Amygdala (tissue), 56 donors: ENCODE measurements at places on chromosomes 13 and 19.

GRCh38 chr13:111382411-111382810 is 62.0 kb downstream of the TEX29 start:
- no peak for DNase-seq

GRCh38 chr13:109783447-109783814 is 3.0 kb downstream of the IRS2 start:
- no peak for DNase-seq

DNA sequence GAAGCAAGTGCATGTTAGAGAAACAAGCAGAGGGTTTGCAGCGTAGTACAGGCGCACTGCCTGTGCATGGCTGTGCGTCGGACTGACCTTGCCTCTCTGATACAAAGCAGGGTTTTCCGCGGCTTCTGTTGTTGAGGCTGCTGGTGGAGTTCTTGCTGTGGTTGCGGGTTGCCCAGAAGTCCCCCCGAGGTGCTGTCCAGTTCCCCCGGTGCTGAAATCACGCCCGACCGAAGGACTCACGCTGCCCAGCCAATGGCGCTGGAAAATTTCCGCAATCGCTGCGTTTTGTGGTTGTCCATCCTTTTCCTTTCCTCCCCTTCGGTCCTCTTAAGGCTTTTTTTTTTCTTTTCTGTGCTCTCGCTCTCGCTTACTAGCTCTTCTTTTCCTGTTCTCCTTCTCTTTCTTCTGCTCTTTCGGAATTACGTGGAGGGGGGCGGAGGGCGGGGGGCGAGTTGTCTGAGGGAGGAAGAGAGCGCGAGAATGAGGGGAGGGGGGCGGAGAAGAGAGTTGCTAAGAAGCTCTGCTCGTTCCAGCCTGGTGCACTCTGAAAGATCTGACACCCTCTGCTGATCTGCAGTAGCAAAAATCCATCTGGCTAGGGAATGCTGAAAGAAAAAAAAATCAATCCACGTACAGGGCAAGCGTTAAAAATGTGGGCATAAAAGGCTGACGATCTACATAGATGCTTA is at the start of gene SLITRK1:
TSS of gene SLITRK1 (minus strand) at position 558 of the 689 bp plus-strand sequence. CDS start 967 bp downstream, outside the sequence.
- peak; percentile 61 for DNase-seq

GRCh38 chr13:97124915-97125809 is 97.0 kb upstream of the MBNL2 start:
- DNase-seq: peak; percentile 33

GRCh38 chr13:21999666-22000065 is 328.8 kb downstream of the FGF9 start:
- no peak for DNase-seq

GRCh38 chr13:106089261-106089980 is 446.0 kb downstream of the EFNB2 start:
- no peak for DNase-seq

DNA sequence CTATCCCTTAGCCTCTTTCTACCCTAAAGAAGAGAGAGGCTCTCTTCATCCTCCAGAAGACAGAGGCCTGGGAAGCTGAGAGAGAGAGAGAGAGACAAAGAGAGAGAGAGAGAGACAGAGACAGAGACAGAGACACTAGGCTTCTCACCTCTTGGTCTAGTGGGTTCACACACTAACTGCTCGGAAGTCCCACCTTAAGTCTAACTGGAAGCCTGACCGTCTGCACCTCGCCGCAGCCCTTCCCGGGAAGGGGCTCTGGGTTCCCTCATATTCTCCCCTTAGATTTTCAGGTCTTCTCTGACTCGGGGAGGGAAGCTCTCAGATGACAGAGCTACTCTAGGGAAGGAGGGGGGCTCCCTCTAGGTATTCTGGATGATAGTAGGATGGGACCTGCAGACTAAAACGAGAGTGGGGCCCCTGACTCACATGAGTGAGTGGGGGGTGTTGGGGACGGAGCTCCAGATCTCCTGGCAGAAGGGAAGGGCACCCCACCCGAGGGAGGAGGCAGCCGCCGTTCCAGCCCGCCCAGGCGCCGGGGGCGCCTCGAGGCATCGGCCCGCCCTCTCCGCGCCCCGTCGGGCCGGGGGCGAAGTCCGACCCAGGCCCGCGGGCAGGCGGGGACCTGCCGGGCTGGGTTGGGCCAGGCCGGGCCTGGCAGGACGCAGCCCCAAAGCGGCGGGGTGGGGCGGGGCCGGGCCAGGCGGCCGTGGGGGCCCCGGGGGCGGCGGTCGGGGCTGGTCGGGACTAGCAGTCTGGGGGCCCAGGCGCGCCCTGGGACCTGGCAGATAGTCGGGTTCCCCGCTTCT is 2.0 kb upstream of the JUNB start:
- no peak for DNase-seq

- no peak for DNase-seq
Measured at GRCh38 chr19:55257461-55258420, 1.1 kb downstream of the PPP6R1 start.

- no peak for DNase-seq
Measured at GRCh38 chr19:11191934-11192333, 5.4 kb downstream of the KANK2 start.

GRCh38 chr13:110323172-110323891 is 16.2 kb downstream of the COL4A2 start:
- no peak for DNase-seq

- no peak for DNase-seq
Measured at GRCh38 chr19:41888926-41889325, 5.9 kb downstream of the ARHGEF1 start.

GRCh38 chr19:21698215-21698614 is 69.2 kb downstream of the ZNF100 start:
- no peak for DNase-seq

- no peak for DNase-seq
Measured at GRCh38 chr19:38592940-38593339, 24.8 kb downstream of the MAP4K1 start.

DNA sequence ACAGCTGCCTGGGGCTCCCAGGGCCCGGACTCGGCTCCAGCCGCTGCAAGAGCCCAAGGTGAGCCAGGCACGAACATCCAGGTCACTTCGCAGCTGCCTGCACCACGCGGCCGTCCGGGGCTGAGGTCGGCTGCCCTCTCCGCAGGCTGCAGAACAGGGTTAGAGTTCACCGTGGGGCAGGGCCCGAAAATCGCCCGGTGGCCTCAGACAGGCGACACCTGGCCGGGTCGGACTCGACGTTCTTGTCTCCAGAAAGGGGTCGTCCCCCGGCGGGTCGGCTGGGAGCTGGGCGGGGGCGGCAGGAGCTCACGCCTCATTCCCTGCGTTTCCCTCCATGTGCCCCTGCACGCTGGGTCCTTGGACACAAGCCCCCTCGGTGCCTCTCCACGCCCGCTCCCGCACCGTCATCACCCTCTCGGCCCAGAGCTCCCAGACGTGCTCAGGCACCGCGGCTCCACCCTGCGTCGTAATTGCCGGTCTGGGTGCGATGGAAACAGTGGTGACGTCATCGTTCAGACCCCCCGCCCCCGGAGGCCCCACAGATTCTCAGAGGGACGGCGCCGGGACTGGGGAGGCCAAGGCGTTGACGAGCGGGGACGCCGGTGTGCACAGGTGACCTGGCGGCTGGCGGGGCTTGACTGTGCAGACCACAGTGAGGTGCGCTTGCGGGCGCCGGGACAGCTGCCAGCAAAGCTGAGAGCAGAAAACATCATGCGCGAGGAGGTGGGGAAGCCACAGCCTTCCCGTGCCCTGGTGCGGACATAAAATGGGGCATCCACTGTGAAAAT is 4.0 kb upstream of the GRIN3B start:
- DNase-seq: no peak

GRCh38 chr13:113585896-113586295 is 1.3 kb downstream of the TFDP1 start:
- DNase-seq: no peak

- DNase-seq: no peak
Measured at GRCh38 chr13:46106839-46107371, 2.1 kb upstream of the CPB2 start.

DNA sequence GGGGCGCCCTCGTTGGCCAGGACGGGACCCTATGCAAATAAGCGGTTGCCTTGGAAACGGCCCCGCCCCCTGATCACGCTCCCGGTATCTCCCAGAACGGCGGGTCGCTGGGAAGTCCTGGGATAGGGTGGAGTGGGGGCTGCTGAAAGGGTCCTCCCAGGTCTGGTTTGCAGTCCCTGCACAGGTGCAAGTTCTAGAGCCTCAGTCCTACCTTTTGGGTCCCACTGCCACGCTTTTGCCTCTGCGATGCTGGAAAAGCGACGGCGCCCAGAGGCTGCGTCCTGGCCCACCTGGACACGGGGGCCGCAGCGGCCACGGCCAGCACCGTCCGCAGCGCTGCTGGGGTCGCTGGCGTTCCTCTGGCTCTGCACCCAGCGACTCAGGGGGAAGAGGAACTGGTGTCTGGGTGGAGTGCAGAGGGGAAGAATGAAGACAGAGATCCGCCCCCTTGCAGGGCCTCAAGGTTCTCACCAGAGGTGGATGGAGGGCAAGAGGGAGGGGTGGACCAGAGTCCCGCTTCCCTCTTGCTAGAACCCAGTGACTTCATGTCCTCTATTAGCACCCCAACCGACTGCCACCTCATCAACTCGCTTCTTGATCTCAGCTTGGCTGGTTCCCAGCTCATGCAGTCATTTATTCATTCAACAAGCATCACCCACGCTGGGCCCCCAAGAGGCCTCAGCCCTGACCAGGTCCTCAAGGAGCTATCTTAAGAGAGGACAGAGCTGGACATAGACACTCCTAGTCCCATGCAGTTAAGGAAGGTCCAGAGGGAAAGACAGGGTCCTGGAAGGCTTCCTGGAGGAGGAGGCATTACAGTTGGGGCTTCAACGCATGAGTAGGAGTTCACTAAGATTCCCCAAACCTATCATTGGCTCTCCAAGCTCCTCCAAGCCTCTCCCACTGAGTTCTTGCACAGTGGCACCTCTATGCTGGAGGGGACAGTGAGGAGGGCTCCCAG is at the start of gene LRRC25:
TSS of gene LRRC25 (minus strand) at position 381 of the 961 bp plus-strand sequence. CDS start 659 bp downstream, outside the sequence.
- DNase-seq: no peak
